Skin of body (tissue), 3 donors: ENCODE measurements at places on chromosomes 1 and 21.

DNA sequence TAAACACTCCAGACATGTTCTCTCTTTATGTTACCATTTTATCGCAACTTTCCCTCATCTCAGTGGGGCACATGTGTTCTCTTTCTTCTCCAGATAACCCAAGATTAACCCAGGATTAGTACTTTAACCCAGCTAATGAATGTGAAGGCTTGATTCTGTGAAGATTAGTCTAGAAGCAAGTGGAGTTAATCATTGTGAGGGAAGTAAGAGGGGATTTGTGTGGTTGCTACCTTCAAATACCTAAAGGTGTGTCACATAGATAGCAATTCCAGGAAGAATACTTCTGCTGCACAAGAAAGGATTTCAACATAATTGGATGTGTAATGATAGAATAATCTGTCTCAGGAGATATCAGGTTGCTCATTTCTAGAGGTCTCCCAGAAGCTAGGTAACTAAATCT, 327.1 kb downstream of the PBX1 start:
- no peak for DNase-seq

DNA sequence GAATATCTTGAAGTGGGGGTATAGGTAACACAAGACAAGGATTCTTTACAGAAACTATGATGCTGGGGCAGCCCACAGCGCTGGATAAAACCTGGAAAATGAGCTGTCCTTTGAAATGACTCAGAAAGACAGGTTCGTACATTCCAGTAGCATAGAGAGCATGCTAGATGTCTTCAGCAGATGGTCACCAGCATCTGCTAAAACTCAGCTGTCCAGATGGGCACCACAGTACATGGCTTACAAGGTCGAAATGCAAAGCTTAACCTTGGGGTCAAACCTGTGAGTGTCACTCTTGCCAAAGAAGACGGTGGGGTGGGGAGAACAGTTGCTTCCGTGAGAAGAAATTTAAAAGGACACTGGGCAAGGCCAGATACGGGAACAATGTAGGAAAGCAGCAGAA, 41.3 kb upstream of the TRIM45 start:
- no peak for DNase-seq

GRCh38 chr1:33257772-33258712, 1.8 kb downstream of the ZNF362 start:
- no peak for DNase-seq

DNA sequence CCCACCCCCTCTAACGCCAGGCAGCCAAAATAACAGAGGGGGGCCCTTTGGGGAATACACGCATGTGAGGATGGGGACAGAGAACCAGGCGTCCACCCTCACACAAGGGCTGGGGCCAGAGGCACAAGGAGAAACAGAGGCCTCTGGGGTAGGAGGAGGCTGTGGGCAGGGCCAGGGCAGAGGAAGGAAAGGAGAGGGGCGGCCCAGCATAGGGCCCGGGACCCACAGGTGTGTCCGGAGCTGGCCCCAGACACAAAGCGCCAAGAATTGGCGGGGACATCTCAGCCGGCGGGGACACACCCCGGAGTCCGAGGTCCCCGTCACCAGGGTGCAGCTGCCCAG, 6.7 kb downstream of the PLEKHG5 start:
- no peak for DNase-seq

GRCh38 chr1:192260076-192260475, 56.7 kb upstream of the RGS21 start:
- DNase-seq = no peak

DNA sequence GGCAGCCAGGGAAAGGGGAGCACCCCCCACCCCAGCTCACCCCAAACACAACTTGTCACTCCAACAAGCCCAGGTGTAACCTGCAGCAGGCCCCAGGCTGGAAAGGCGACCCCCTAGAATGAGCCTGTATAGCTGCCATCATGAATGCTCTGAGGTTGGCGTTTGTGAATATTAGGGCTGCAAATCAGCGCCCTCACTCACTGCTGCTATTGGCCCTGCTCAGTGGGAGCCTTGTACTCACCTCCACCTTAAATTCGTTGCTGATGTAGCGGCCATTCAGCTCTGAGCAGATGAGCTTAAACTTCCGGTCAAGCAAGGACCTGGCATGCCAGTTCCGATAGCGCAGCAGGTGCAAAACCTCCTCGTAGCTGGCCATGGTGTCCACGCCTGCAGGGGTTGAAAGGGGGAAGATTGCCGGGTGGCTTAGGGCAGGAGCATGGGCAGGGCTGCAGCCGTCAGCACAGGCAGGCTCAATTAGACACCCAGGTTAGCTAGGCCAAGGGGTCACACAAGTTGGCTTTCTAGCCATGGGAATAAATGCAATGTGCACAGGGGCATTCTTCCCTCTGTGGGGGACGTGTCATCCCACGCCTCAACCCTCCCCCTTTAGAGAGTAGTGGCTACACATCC, 81.7 kb downstream of the PIK3CD start:
- no peak for DNase-seq

DNA sequence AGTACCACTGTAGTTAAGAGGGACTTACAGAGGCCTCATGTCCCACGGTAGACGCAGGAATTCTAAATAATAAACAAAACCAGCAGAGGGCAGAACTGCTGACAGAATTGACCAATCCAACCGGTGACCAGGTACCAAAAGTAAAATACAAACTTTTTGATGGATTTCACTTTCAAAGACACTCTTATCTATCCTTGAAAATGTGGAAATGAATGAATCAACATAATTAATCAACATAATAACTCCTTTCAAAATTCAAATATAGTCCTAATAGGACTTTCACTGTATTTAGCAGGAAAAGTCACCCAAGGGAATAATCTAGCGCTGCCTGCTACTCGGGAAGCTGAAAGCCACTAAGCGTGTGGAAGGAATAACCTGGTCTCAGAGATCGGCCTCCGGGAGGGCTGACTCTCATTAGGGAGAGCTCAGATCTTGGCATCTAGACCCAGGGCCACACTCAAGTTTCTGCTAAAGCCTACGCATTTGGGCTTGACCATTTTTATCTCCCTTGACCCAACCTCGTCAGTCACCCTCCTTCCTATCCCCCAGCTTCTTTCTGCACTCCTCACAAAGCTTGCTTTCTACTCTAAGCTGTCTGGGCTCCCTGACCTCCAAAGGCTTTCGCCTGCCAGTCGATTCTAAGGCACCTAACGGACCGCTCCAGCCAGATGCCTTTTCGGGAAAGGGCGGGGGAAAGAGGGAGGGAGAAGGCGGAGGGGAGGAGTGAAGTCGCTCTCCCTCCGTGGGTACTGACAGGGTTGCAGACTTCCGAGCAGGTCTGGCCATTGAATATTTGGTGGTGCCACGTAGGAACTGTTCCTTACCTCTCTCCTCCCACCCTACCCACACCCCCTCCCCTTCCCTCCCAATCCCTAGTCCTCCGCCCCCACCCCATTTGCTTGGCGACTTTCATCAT, 1.6 kb downstream of the COL11A1 start:
- DNase-seq = peak; percentile 9

DNA sequence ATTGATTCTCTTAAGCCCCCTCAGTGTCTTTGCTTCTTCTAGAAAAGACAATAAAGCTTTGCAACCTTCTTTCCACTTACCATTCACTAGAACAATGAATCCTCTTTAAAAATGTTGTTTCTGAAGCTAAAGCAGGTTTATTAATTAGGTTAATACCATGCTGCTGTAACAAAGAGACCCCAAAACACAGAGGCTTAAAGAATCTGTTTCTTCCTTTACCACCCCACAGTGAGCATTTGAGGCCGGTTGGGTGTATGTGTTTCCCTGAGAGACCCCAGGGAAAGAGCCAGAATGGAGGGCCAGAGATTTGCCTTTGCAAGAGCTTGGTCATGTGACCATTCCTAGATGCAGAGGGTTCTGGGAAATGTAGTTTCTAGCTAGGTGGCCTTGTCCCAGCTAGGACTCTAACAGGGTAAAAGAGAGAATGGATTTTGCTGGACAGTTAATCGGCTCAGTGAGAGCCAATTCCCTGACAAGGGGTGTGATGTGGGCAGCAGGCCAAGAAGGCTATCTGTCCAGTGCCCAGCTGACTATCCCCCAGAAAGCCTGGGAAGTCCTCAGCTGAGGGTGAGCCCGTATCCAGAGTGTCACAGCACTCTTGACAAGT, 191.8 kb upstream of the TMEM51 start:
- no peak for DNase-seq

DNA sequence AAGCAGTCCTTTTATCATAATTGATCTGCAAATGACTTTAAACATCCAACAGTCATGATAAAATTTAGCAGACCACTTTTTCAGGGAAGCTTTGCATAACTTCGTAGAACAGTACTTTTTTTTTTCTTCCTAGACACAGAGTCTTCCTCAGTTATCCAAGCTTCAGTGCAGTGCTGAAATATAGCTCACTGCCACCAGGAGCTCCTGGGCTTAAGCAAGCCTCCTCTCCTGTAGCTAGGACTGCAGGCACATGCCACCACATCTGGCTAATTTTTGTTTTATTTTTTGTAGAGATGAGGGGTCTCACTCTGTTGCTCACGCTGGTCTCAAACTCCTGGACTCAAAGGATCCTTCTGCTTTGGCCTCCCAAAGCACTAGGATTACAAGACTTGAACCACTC, 3.8 kb downstream of the F13B start:
- no peak for DNase-seq

DNA sequence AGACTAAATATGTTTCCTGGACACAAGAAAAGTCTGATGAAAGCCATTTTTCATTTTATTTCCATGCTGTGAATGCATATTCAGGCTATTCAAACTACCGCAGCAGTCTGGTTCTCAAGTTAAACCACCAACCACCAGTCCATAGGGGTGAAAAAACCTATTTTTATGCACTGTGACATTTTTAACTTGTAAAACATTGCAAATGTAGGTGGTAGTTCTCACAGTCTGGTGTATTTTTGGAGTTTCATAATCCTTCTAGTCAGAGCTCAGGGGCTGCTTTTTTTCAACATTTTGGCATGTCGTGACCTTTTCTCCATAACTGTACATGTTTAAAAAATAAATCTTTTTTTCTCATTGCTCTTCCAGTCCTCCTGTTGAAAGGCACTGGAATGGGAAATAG, 907.6 kb upstream of the ADGRL2 start:
- DNase-seq = no peak
